ENCODE measurements at places on chromosomes 3 and 15.
A peak's percentile ranks its signal among the peaks of the same experiment; 100 is the strongest.

DNA sequence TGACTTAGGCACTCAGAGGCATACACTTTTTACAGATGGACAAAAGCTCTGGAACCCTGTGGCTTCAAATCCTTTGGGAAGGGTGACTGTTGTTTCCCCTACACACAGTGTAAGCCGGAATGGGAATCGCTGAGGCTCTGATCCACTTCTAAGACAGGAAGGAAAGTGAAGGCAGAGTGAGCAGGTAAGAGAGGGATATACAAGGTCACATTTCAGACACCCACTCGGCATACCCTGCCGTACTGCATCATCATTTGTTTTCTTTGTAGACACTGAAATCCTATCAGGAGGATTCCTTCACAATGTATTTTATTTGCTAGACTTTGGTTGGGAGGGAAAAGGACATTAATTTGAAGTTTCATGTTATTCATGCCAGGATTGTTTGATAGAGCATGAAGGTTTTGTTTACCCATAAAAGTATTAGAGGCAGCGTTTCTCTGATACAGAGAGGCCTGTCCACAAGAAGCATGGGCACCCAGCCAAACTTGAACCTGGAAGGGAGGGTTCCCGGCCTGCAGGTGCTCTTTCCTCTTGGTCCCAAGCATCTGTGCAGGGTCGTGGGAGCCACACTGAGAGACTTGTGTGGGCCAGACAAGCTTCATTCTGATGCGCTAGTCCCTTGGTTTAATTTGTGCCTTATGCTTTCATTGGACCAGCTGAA is 21.9 kb upstream of the POLR2M start:
- DNase-seq, result no peak

- DNase-seq, result peak; percentile 17
These were observed 115.9 kb upstream of the ST8SIA2 start for GRCh38 chr15:92277776-92278175.

DNA sequence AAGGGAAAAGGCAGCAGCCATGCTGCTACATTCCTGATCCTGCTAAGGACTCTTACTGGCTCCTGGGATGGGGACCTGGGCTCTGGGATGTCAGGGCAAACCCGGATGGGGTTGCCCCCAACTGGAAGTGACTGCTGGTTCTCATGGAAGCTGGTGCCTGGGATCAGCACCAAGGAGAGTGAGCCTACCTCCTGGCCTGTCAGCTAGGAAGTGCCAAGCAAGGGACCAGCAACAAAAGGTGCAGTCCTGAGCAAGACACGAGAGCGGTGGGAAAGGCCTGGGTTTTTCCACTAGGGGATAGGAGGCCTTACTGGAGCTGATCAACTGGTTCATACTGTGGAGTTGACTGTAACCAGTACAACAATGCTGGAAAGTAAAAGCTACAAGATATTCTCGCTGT is 47.9 kb upstream of the SYNM start:
- no peak for DNase-seq

GRCh38 chr15:76837474-76837873 is 67.7 kb downstream of the SCAPER start:
- no peak for DNase-seq

DNA sequence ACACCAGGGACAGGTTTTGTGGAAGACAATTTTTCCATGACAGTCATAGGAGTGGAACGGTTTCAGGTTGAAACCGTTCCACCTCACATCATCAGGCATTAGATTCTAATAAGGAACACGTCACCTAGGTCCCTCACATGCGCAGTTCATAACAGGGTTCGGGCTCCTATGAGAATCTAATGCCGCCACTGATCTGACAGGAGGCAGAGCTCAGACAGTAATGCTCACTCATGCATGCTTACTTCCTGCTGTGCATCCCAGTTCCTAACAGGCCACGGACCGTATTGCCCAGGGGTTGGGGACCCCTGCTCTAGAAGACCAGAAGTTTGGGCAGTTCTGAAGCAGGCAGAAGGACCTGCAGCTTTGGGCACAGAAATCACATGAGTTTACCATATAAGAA is 61.5 kb downstream of the MYO1E start:
- no peak for DNase-seq

- peak; percentile 18 for DNase-seq
These were observed 753 bp downstream of the EPHB1 start for GRCh38 chr3:134795746-134796280.

DNA sequence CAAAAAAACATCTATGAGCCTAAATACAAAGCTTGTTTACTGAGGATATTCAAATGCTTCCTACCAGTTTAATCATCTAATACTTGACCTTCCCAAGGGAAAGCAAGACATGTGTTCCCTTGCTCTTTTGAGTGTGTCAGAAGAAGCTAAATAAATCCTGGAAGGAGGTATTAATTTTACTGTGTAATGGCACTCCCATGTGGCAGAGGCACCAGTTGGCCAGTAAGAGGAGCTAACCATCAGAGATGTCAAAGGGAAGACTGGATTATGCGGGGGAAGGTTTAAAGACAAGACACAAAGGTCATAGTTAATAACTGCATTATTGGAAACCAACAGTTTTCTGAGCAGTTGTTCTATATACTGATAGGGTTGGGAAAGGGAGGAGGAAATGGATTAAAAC is 125.1 kb downstream of the SUCLG2 start:
- no peak for DNase-seq

GRCh38 chr15:86810329-86810728 is 730.7 kb downstream of the AGBL1 start:
- no peak for DNase-seq

GRCh38 chr15:87269566-87269965 is 987.0 kb downstream of the NTRK3 start:
- peak; percentile 85 for DNase-seq

DNA sequence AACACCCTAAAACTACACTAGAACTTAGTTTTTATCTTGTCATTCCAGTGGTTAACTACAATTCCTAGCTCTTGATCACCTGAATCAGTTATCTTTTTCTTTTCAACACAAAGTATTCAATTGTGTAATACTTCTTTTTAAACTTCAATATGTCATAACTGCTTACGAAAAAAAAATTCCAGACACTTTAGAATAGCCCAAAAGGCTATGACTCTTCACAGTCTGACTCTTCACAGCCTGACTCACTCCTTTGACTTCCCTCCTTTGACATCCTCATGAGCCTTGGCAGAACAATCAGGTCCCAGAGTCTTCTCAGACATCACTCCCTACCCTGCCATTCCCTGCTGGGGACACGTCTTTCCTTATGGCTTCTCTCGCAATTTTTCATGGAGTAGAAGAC is 727.1 kb downstream of the ROBO1 start:
- peak; percentile 92 for DNase-seq

GRCh38 chr3:44058022-44058867 is 183.4 kb upstream of the TOPAZ1 start:
- DNase-seq, result peak; percentile 62

- no peak for DNase-seq
These were observed 48.6 kb downstream of the KCNMB2 start for GRCh38 chr3:178584722-178585380.

- DNase-seq, result no peak
These were observed 30.3 kb downstream of the TPRA1 start for GRCh38 chr3:127560051-127560787.

DNA sequence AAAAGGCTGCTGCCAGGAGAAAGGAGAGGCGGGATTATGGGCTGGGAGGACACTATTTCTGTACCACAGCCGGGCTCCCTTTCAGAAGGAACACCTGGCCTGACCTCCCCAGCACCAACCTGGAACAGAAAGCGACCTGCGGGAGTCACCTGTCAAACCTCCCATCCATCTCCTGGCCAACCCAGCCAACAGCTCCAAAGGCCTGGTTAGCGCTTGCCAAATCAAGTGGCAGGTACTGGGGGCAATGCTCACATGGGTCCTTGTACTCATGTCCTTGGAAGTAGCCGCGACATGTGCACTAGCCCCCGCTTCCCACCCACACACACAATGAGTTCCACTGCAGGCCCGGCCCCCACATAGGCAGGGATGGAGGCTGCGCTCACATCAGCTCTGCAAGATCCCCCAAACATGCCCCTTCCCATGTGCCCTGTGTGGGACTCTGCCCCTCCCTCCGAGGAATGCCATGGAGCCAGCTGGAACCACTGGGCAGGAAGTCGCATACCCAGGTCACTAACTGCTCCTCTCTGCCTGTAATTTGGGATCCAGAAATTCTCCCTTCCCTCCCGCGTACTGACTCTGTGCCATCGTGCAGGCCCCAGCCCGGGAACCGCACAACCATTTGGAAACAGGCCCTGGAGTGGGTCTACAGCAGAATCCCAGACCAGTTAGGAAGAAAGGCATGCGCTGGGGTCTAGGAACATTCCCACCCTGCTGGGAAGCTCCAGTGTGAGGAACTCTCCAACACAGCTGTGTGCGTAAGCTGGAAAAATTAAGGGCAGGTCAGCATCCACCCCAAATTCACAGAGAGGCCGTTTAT is 98.9 kb downstream of the LRIG1 start:
- no peak for DNase-seq

GRCh38 chr3:110711130-110711832 is 360.3 kb upstream of the NECTIN3 start:
- no peak for DNase-seq

DNA sequence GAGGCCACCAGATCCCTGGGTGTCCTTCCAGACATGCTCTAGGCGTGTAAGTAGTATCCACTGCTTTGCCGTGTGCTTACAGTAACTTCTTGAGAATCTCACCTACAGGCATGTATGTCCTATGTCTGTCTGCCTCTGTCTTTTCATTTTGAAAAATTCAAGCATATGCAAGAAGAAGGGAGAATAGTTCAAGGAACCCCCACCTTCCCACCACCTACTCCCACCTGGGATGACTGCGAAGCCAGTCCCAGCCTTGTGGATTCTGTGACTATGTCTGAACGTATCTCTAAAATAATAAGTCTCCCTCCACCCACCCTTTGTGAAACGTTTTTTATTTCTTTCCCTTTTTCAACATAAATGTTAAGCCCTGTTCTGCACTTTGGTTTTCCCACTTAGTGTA is 15.0 kb downstream of the CHST13 start:
- DNase-seq, result no peak

DNA sequence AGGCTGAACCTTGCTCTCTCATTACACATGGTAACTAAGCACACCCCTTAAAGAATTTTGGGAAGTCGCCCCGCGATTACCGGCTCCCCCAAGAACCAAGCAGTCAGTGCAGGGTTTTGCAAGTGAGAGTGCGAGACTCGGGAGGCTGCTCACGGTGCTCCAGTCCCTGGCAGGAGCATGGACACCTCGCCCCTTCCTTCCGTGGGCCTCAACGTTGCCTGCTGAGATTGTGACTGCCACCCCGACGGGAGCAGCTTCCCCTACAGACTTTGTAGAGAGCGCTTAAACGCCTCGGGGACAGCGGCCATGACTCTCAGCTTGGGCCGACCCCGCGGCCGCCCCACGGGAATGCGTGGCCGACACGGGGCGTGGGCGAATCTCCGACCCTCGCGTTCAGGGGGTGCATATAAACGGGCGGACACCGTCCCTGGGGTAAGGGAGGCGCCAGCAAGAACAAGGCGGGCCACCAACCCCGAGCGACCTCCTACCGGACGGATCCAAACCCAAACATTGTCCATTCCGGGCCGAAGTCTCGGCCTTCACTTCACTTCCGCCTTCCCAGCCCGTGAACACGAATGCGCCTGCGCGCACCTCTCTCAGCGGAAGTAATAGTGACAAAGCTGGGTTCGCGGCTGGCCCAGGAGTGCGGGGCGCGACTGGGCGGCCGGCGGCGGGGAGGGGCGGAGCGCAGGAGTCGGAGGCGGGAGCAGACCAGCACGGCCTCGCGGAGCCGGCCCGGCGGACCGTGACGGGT is at the start of gene ATP2C1:
Gene ATP2C1 (plus strand): TSS at position 709 of the 754 bp plus-strand sequence. CDS start 686 bp downstream, outside the sequence.
- DNase-seq, result peak; percentile 97

- no peak for DNase-seq
These were observed 8.0 kb downstream of the FAM174B start for GRCh38 chr15:92647467-92648163.

DNA sequence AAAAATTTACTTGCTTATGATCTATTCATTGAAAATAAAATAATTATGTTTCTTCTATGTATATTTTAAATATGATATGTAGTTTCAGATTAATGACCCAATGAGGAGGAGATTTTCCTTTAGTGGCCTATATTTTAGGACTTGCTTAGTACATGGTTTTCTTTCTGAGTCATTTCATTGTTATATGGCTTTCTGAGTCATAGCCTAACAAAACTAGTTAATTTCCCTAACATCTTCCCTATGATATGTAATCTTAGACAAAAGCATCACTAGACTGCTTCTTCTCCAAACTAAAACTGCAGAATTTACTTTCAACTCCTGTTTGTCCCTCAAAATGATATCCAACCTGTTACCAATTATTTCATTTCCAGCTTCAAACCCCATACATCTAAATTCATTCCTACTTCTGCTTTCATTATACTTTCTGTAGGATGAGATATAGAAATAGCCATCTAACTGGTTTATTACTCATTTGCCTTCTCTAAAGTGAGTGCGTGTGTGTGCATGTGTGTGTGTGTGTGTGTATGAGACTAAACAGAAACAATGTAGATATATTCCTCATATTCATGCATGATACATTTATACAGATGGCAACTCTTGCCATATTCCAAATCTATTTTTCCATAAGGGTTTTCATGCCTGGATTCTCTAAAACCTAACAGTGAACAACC is 915.0 kb upstream of the GBE1 start:
- peak; percentile 70 for DNase-seq

GRCh38 chr3:25381083-25381482 is 47.0 kb upstream of the RARB start:
- no peak for DNase-seq

DNA sequence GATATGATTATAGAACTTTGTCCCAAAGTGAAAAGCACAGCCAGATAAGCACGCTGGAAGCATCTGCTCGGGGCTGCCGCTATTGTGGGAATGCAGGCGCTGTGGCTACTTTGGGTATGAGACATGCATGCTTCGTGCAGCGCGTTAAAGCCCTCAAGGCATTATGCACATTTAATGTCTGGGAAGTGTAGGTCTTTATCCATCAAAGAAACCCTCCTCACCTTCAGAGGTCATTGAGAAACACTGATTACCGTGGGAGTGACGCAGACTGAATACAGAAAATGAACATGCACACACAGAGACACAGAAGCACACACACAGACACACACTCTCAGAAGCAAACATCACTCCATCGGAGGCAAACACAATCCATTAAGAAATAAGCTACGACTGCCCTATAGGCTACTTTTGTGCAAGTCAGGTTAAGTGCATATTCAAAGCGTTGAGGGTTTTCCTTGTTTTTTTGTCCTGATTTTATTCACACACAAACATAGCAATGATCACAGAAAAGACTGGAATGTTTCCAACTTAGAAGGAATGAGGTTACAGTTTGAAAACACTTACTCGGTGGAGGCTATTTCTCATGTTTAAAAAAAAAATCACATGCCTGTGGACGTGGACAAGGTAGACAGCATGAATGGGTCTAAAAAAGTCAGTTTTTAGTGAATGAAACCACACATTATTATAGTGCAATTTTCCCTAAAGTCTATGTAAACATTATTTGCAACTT is 68.5 kb downstream of the PLCH1 start:
- peak; percentile 68 for DNase-seq

GRCh38 chr3:108441518-108441917 is 68.9 kb downstream of the MYH15 start:
- no peak for DNase-seq

All from epithelial cell of esophagus (primary cell).